Pancreas (tissue), 10 donors: ENCODE measurements at places on chromosomes 16 and 17. TPM values are rescaled to one million over a fixed set of nuclear protein-coding genes. Genes with fewer than 3 reads are reported as not detected.

DNA sequence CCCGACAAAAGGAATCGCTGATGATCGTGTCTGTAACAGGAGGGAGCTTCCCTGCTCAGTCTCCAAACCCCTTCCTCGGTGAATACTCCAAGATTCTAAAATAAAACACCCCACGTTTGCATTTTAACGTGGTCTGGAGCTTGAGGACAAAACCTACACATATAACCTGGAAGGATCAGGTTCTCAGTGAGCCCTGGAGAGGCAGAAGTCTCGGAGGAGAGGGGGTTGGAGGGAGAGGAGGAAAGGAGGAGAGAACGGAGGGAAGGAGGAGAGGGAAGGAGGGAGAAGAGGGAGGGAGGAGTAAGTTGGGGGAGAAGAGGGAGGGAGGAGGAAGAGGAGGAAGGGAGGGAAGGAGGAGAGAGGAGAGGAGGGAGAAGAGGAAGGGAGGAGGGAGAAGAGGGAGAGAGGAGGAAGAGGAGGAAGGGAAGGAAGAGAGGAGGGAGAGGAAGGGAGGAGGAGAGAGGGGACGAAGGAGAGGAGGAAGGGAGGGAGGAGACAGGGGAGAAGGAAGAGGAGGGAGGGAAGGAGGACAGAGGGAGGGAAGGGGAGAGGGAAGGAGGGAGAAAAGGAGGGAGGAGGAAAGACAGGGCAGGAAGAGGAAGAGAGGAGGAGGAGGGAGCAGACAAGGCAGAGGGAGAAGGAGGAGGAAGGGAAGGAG, 27.4 kb upstream of the GINS2 start:
- DNase-seq, result no peak

DNA sequence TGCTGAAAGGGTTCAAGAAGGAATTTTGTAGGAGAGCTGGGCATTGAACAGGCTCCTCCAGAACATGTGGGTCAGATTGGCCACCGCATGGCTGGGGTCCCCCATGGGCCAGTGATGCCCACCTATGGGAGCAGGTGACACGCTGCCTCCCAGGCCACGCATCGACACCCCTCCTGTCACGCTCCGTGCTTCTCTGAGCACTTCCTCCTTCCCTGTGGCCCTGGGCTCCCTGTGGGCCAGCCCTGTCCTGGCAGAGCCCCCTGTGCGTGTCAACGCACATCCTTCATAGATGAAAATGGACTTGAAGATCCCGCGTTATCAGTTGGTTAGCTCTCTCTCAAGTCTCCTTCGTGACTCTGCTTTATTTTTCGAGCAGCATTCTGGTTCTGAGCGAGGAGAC, 160.3 kb downstream of the RPTOR start:
- DNase-seq, result no peak

DNA sequence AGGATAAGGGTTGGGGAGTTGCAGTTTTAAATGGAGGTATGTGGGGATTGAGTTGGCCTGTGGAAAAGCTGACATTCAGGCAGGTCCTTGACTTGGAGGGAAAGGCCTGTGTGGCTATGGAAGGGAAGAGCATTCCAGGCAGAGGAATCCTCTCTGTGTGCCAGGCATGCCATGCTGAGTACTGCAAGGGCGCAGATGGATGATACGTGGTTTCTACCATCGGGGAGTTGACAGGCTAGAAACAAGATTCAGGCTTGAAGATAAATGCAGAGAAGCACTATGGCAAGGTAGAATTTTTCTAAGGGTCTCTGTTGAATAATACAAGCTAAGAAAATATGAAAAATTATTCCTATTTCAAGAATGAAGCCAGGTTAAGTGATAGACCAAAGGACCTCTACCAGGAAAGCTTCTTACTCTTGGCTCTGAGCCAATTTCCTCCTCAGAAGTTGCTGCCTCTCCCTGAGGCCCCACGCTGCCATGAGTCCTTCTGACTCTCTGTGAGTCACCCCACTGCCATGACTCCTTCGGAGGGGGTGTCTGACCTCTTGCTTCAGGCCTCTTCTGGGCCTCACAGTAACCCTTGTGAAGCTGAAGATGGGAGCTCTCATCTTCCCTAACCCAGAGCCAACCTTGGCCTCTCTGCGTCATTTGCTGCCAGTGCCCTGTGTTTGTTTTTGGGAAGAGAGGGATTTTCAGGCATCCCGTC, 75.8 kb downstream of the WNT3 start:
- no peak for DNase-seq

DNA sequence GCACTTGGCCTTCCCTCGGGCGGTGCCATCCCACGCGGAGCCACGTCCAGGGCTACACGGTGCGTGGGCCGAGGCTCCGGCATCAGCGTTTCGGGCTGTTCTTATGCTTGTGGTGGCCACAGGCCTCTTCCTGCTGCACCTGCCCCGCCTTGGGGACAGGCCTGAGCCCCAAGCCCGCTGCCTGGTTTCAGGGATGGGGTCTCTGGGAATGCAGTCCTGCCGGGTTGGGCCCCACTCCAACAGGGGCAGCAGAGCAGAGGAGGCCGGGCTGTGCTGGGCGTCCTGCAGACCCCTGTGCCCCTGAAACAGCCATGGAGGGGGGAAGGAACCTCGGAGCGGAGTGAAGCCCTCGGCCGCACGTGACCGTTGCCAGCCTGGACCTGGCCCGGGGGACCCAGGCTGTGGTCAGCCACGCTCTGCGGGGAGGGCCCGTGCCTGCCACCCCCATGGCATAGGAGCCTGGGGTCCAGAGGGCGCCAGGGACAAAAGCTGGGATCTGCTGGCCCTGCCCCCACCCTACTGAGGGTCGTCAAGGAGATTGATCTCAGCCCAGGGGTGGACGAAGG, 453 bp upstream of the WFIKKN1 start:
- DNase-seq, result peak; percentile 51

- no peak for DNase-seq
These were observed 186.2 kb upstream of the WSCD1 start for GRCh38 chr17:5883775-5884665.

DNA sequence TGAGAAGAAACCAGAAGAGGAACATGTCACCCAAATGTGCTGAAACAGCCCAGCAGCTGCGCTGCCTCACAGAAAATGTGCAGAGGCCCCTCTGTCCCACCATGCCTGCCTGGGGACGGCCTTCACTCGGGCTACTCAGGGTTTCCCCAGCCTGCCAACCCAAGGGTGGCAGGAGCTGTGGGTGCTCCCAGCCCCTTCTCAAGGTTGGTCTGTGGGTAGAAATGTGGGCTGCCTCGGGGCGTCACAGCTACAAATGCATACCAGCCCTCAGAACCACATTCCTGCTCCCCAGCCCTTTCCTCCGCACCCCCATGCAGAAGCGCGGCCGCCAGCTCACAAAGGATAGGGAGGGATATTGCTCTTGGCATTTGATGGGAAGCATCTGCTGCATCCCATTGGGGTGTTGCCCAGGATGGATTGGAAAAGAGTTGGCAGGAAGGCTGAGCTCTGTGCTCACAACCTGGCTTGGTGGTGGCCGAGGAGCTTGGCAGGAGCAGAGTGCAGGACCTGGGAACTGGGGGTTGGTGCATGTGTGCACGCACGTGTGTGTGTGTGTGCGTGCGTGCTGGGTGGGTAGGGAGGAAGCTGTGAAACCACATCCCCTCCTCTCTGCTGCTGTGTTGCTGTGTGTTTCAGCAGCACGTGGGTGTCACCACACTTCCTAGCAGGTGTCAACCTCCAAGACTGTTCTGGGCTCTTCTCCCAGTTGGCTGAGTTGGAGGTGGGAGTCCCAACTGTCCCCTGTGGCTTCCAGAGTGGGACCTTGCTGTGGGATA, 304.4 kb downstream of the SEC14L1 start:
- DNase-seq, result no peak

- DNase-seq, result no peak
These were observed 10.0 kb upstream of the ZFP3 start for GRCh38 chr17:5068236-5068635.

- no peak for DNase-seq
These were observed 155.7 kb downstream of the SOCS1 start for GRCh38 chr16:11100239-11100750.

GRCh38 chr16:12900599-12901203, 697 bp upstream of the SHISA9 start:
- no peak for DNase-seq

GRCh38 chr16:30110661-30111060, 2.7 kb downstream of the GDPD3 start:
- DNase-seq, result no peak

GRCh38 chr17:77489893-77490255, 349.1 kb downstream of the SEC14L1 start:
- DNase-seq, result no peak

- no peak for DNase-seq
These were observed 11.1 kb downstream of the CA10 start for GRCh38 chr17:52147431-52147830.

DNA sequence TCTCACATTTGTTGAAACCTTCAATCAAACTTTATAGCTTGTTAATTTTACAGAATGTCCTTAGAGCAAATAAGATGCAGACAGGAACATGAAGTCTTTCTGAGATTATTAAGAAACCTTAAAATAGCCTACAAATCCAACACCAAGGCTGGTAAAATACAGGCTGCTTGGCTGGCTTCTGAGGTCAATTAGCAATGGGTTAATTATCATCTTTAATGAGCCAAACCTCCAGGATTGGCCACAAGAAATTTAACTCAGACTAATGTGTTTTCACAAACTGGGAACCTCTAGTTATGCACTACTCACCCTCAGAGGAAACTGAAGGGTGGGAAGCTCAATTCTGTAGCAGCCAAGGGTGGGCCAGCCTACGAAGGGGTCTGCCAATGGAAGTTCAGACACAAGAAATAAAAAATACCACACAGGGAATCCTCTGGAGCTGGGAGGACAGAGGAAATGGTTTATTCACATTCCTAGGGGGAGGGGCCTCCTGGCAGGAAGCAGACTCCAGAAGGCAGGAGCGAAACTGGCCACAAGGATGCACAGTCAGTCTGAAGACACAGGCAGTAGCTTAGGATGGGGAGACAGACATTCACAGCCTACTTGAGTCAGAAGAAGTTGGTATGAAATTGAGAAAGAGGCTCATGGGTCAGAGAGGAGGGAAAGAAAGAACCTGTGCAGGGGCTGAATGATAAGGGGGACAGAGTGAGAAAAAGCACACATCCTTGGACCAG, 36.1 kb downstream of the HIC1 start:
- DNase-seq, result no peak

Gene MAP2K6
- total RNA-seq, result 12.9 TPM

Gene HIC1
- 1.8 TPM for total RNA-seq

Gene CLEC10A
- total RNA-seq, result not detected
